Aorta (tissue), 5 donors: ENCODE measurements at places on chromosomes 2 and 18. TPM values are rescaled to one million over a fixed set of nuclear protein-coding genes. Genes with fewer than 3 reads are reported as not detected.

The BBS5 gene
- 10.6 TPM for total RNA-seq

DNA sequence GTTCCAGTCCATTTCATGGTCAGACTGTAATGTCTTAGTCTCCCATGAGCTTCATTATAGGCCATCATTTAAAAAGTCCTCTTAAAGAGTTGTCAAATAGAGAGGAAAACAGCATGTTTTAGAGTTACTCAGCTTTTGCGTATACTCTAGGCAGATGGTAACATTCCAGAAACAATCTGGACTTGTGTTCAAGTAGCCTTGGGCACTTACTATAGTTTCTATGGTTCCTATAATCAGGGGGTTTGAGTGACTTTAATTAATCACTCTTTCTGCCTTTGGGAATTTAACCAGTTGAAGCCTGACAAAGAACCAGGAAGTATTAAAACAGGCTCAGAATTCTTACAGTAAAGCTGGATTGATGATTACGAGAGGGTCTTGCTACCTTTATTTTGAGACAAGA, 42.1 kb upstream of the SCN7A start:
- no peak overlapping the region for H3K4me3 ChIP-seq
- no peaks in the 10 kb centered on the region for H3K36me3 ChIP-seq
- no peaks in the 10 kb centered on the region for H3K4me1 ChIP-seq

DNA sequence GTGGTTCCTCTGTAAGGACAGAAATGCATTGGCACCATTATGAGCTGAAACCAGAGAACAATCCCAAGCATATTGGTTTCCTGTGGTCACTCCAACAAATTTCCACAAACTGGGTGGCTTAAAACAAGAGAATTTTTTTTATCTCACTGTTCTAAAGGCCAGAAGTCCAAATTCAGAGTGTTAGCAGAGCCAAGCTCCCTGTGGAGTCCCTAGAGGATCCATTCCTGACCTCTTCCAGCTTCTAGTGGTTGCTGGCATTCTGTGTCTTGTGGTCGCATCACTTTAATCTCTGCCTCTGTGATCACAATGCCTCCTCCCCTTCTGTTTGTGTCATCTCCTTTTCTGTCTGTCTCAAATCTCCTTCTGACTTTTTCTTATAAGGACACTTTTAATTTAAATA, 380.3 kb downstream of the NYAP2 start:
- DNase-seq = no peak
- H3K36me3 ChIP-seq = no peaks in the 10 kb centered on the region
- H3K4me3 ChIP-seq = no peak overlapping the region
- no peaks in the 10 kb centered on the region for H3K27me3 ChIP-seq
- H3K27ac ChIP-seq = no peak overlapping the region

- no peak overlapping the region for H3K27ac ChIP-seq
- H3K27me3 ChIP-seq = no peaks in the 10 kb centered on the region
Observed at GRCh38 chr2:46535360-46535759, 56.0 kb downstream of the TMEM247 start.

DNA sequence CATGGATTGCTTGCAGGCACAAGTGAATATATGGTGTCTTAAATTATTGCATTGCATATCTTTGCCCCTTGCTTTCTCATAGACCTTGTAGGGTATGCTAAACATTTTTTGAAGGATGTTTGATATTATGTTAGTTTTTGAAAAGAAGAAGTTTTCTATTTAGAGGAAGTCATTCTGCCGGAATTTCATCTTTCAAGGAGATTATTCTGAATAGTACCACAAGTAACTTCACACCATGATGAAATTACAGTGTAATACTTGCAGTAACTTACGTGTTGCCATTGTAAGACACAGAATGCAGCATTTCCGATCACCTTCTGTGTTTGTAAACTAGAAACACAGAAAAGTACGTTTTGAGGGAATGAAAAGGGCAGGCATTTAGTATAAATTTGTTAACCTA, 71.9 kb downstream of the ACVR2A start:
- H3K27me3 ChIP-seq = no peaks in the 10 kb centered on the region
- no peak overlapping the region for H3K27ac ChIP-seq
- no peak for DNase-seq
- H3K4me3 ChIP-seq = no peak overlapping the region
- no peaks in the 10 kb centered on the region for H3K4me1 ChIP-seq
